ENCODE measurements at places on chromosomes 2 and 18. TPM values are rescaled to one million over a fixed set of nuclear protein-coding genes. Genes with fewer than 3 reads are reported as not detected.

DNA sequence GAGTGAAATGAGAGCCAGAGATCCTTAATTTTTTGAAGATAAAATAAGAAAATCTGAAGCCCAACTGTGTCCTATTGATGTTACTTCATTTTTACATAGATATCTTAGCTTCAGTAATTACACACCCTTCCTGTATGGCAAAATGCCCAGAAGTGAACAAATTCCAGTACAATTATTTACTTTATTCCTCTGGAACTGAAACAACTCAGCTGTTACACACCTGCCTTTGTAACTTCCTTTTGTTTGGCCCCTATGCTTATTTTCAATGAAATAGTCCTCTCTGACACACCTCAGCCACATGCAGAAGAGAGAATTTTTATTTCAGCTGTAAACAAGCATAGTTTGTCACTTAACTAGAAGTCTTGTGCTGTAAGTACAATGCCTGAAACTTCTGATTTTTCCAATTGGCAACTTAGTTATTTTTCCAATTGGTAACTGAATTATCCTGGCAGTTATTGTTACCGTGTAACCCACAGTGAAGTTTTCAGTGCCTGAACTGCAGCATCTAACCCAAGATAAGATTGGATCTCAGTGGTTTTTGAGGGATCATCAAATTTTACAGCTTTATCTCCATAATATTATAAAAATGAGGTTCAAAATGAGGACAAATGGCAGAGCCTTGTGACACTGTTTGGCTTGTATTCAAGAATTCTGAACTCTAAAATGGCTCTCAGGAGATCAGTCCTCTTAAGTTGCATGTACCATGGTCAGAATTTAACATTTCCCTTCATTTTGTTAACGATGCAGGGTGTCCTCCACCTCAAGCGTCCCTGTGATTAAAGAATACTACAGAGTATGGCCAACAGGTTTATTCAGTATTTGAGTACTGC is 82.6 kb downstream of the PKP4 start:
- peak; percentile 68 for DNase-seq

DNA sequence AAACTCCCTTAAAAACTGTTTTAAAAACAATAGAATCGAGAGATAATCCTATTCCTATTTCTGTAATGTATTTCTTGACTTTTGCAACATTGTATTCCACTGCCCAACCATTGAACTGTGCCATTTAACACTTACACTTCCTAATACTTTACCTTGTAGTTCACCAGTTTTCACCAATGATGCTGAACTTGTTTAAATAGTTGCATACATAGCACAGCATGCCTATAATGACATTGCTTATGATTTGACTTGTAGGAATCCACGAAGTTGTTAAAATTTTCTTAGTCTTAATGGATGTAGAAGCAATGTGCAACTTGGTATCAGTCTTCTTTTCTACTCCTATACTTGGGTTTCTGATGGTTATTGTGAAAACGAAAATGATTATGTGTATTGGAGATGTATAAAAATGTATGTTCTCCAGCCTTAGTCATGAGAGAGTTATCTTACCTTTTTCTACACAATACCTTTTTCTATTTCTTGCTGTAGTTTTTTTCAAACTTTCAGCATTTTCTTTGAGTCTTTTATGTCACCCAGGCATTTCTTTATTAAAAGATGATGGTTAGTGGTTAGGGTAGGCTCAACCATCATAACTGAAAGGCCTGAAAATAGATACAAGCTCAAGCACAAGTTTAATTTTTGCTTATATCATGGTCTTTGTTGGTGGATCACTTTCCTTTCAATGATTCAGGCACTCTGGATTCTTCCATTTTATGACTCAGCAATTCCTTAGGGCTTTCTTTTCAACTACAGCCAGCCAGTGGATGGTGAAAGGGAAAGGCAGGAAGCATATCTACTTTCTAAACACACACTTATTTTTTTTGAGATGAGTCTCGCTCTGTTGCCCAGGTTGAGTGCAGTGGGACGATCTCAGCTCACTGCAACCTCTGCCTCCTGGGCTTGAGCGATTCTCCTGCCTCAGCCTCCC is 9.4 kb downstream of the GPD2 start:
- DNase-seq = peak; percentile 91

GRCh38 chr2:160493227-160494028 is at the start of gene RBMS1:
RBMS1 (minus strand) TSS chr2:160493807; CDS start chr2:160493363, 444 bp downstream.
- peak; percentile 72 for DNase-seq

DNA sequence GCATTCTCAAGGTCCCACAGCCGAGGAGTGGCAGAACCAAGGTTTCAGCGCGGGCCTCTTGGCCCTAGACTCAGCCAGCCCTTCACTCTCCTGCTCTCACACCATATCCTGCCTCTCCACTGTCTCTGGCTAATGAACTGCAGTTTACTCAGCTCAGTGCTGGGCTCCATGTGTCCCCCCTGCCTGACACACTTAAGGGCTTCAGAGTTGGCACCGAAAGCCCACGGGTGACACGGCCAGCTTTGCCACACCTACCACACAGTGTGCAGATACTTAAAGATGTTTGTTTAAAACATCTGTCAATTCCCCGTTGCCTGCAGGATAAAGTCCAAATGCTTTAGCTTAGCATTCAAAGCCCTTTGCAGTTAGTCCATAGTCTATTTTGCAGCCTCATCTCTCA is 241.2 kb downstream of the SEPTIN10 start:
- no peak for DNase-seq

The CRACDL gene
- not detected for total RNA-seq

Measured in GM23248 (cell line).